ENCODE measurements at places on chromosomes 3 and 15.

- DNase-seq = no peak
Observed at GRCh38 chr3:21216598-21216997, 534.4 kb downstream of the ZNF385D start.

DNA sequence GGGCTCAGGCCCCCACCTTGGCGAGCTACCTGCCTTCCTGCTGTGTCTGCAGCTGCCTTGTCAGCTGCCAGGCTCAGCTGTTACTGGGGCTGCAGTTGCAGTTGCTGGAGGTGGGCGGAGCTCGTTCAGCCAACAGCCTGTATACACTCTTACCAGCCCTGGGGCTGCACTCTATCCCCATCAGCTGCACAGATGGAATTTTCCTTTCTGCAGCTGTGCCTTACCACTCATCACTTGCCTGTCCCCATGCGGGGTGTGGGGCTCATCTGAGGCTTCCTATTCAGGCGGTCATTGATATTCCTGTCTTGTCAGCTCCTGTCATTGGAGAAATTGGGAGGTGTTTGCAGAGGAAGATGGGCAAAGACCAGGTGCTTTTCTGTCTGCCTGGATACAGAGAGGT, 9.1 kb upstream of the SYN2 start:
- no peak for DNase-seq

GRCh38 chr15:83284559-83285283, at the start of gene BNC1:
TSS of gene BNC1 (minus strand) at chr15:83284664. CDS start at chr15:83284628, 36 bp downstream.
- no peak for DNase-seq

DNA sequence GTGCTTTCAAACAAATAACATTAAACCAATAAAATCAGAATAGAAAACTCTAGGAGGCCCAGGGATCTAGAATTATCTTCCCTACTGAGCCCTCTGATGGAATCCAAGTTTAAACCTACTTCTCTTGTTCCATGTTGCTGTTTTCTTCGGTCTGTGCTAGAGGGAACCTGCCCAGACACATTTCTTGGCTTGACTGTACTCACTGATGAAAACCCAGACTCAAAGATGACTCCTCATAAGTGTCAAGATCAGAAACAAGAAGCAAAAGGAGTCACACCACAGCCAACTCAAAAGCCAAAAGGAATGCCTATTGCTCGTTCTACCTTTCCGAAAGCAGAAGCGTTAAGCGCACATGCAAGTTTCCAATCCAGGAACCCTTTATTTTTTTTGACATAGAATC, 31.6 kb downstream of the SCAP start:
- DNase-seq = no peak

DNA sequence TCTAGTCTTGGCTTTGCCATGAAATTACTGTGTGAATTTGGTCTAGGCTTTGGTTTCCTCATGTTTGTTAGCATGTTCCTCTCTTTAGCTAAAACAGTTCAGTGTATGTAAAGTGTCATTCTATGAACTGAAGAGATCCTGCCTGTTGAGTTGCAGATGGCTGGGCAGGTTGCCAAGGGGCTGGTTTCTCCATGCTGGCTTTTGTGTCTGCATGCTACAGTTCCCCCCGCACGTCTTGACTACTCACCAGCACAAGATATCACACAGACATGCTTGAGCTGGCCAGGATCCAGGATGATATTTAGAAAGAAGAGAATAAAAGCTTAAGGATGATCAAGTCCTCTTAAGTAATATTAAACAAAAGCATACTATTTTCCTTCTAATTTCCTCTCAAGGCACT, 90.2 kb downstream of the CERS3 start:
- DNase-seq = no peak

DNA sequence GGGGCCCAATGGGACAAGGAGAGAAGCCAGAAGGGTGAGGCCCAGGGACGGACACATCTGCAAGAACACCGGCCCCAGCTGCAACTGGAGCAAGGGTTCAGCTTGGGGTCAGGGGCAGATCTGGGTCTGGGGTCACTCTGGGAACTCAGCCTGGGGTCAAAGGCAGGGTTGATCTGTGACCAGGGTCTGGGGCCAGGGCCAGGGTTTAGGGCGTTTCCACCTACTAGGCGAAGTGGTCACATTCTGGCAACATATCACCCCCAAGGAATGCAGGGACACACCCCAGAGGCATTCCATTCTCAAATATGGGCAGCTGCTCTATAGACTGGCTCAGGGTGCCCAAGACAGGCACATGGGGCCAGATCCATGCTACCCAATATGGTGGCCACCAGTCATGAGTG, 9.0 kb downstream of the UROC1 start:
- DNase-seq = no peak

- no peak for DNase-seq
Observed at GRCh38 chr15:37038716-37039106, 61.6 kb downstream of the MEIS2 start.

- DNase-seq = no peak
Observed at GRCh38 chr15:95281470-95281869, 1049.0 kb upstream of the NR2F2 start.

DNA sequence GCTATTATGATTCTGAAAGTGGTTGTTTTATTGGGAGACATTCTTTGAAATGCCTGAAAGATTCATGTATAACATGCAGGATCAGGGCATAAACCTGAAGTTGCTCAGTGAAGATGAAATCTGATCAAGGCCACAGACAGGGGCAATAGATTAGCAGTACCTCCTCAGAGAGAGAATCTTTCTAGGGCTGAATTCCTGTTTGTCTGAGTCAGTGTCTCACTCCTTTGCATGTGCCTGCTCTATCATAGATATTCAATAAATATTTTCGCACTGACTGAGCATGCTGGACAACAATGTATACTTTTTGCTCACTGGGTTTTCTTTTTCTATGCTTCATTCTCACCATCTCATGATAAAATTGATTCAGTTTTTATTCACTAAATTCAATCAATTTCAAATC, 49.8 kb upstream of the PFN2 start:
- no peak for DNase-seq

- DNase-seq = no peak
Observed at GRCh38 chr3:12655701-12656100, 8.2 kb downstream of the RAF1 start.

GRCh38 chr3:70272798-70273197, 39.6 kb downstream of the MDFIC2 start:
- DNase-seq = no peak

- DNase-seq = no peak
Observed at GRCh38 chr15:78679089-78679511, 38.1 kb upstream of the CHRNB4 start.

- no peak for DNase-seq
Observed at GRCh38 chr3:12132881-12133280, 25.8 kb downstream of the TIMP4 start.

- DNase-seq = no peak
Observed at GRCh38 chr15:78987556-78988360, 42.9 kb upstream of the CTSH start.

DNA sequence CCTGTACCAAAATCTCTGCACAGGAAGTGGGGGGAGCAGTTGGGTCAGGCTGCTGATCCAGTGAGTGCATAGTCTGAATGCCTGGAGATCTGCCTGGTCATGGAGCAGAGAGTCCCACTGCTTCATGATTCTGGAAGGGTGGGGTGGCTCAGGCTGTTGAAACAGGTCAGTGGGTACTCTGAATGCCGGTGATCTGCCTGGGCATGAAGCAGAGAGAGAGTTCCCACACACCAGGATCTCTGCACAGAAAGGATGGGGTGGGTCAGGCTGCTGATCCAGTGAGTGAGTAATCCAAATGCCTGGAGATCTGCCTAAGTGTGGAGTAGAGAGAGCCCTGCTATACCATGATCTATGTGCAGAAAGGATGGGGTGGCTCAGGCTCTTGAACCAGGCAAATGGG, 16.1 kb upstream of the GCSAM start:
- DNase-seq = no peak

DNA sequence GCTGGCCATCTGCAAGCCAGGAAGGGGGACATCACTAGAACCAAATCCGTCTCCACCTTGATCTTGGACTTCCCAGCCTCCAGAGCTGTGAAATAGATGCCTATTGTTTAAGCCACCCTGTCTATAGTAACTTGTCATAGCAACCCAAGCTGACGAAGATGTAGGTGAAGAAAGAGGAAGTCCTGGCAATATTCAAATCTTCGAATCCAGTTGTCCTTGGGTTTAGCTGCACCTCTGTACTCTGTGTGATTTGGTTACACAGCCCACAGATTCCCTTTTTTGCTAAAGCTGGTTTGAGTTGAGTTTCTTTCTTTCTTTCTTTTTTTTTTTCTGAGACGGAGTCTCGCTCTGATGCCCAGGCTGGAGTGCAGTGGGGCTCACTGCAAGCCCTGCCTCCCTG, 68.0 kb upstream of the XCR1 start:
- no peak for DNase-seq

- DNase-seq = no peak
Observed at GRCh38 chr3:37968813-37969595, 21.6 kb upstream of the VILL start.

DNA sequence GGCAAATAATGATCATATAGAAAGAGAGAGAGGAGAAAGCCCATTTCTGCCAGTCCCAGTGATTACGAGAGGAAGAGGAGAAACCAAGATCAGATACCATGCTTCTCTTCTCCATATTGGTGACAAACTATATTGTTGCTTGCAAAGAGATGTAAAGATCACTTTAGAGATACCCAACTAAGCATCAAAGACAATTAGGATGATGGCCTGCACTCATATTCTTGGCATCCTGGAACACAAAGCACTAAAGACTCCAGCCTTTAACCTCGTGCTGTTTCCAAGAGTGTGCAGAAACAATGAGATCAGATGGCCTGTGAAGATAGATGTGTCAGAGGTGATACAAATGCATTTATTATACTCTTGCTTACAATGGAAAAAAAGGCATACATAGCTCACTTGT, 170.7 kb upstream of the TP63 start:
- no peak for DNase-seq

- no peak for DNase-seq
Observed at GRCh38 chr3:194976049-194976451, 290.4 kb downstream of the FAM43A start.

- DNase-seq = no peak
Observed at GRCh38 chr15:40650479-40650878, 44.5 kb upstream of the RAD51 start.

DNA sequence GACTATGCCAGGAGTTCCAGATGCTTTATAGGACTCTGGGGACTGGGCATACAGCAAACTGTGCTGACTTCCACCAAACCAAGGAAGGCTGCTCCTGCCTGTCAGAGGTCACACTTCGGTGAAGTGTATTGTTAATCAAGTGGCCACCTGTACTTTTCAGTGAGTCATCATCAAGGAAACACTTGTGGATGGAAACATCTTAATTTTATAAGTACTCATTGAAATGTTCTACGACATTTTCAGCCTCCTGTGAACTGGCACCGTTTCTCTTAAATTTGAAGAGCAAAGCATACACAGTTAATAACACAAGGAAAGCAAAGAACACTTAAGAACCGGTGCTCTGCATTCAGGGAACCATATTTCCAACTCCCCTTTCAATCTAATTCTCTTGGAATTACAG, 801.7 kb upstream of the DPPA4 start:
- DNase-seq = no peak

- DNase-seq = no peak
Observed at GRCh38 chr15:60392986-60393790, 4.6 kb downstream of the ANXA2 start.

GRCh38 chr15:59169251-59169708, 37.4 kb upstream of the LDHAL6B start:
- DNase-seq = no peak

GRCh38 chr15:101399431-101399830, 90.1 kb downstream of the PCSK6 start:
- no peak for DNase-seq

GRCh38 chr3:54846119-54846518, 81.7 kb downstream of the LRTM1 start:
- no peak for DNase-seq

DNA sequence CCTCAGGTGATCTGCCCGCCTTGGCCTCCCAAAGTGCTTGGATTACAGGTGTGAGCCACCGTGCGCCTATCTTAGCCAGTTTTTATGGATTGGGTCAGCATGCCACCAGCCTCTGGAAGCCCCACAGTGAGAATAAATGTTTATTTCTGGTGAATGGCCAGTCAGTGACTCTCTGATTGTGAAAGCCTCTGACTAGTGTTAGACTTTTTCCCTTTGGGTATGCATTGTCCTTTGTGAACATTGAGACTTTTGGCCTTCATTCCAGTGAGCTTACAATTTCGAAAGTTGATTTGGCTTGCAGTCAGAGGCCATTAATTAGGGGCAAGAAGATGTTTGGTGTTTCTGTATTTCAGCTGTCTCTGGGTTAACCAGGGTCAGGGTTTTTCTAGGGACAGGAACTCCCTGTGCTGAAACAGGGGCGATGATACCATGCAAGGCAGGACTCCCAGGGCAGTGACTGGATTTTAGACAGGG, 274.5 kb upstream of the C2CD4B start:
- DNase-seq = no peak

DNA sequence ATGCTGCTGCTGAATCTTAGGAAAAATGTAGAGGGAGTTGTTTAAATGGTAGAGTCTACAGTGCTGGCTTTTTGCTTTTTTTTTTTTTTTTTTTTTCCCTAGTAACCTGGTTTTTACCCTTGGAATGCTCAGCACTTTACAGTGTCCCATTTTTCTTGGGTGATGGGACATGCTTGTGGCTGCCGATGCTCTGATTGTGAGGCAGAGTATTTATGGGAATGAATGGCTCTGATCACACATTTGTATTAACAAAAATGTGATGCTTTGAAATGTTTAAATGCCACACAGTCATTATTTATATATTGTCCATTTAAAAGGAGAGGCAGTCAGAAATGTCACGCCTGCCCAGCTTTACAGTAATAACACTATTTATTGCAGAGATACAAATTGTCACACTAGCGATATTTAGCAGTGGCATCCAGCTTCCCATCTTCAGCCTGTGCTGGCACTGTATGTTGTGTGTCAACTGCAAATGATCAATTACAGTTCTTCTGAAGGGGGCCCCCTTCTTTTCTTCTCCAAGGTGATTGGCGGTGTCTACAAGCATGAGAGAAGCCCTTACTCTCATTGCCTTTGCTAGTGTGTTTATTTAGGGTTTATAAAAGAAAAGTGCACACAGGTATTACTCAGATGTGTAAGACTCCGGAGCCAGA, 30.9 kb upstream of the IGF1R start:
- no peak for DNase-seq

GRCh38 chr3:77053795-77054194, 13.9 kb downstream of the ROBO2 start:
- no peak for DNase-seq

Data from stimulated activated CD8-positive, alpha-beta memory T cell treated with anti-CD3 and anti-CD28 coated beads, Interleukin-2, amount 100 ng/mL, for 1 hour (primary cell).